EH (cell line): ENCODE measurements at places on chromosomes 5 and 9.
A peak's percentile ranks its signal among the peaks of the same experiment; 100 is the strongest.

- peak; percentile 39 for DNase-seq
Observed at GRCh38 chr9:99720455-99721050, 101.1 kb upstream of the NR4A3 start.

DNA sequence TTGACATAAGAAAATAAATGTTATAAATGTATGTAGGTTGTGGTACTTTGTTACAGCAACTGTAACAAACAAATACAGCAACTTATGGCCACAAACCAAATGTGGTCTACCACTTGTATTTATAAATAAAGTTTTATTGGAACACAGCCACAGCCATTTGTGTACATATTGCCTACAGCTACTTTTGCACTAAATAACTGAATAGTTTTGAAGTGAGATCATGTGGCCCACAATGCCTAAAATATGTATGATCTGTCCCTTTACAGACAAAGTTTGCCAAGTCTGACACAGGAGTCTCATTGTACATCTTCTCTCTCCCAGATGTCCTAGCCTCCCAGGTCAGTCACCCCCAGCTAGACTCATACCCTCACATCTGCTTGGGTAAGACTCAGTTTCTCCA lies 283.6 kb upstream of the PRDM9 start:
- DNase-seq: no peak

GRCh38 chr9:128940946-128941755 lies 6.3 kb downstream of the DOLK start:
- DNase-seq: no peak

- DNase-seq: no peak
Observed at GRCh38 chr5:141560151-141560550, 58.6 kb downstream of the DIAPH1 start.

- DNase-seq: no peak
Observed at GRCh38 chr9:94654165-94654894, 15.0 kb upstream of the FBP1 start.
